ENCODE measurements at places on chromosomes 6 and 20.

GRCh38 chr20:58667975-58668374, 16.9 kb downstream of the STX16 start:
- no peak for DNase-seq

GRCh38 chr6:109490713-109491112, 7.7 kb upstream of the ZBTB24 start:
- DNase-seq = no peak

GRCh38 chr20:41204304-41205265, 67.2 kb downstream of the PLCG1 start:
- DNase-seq = no peak

DNA sequence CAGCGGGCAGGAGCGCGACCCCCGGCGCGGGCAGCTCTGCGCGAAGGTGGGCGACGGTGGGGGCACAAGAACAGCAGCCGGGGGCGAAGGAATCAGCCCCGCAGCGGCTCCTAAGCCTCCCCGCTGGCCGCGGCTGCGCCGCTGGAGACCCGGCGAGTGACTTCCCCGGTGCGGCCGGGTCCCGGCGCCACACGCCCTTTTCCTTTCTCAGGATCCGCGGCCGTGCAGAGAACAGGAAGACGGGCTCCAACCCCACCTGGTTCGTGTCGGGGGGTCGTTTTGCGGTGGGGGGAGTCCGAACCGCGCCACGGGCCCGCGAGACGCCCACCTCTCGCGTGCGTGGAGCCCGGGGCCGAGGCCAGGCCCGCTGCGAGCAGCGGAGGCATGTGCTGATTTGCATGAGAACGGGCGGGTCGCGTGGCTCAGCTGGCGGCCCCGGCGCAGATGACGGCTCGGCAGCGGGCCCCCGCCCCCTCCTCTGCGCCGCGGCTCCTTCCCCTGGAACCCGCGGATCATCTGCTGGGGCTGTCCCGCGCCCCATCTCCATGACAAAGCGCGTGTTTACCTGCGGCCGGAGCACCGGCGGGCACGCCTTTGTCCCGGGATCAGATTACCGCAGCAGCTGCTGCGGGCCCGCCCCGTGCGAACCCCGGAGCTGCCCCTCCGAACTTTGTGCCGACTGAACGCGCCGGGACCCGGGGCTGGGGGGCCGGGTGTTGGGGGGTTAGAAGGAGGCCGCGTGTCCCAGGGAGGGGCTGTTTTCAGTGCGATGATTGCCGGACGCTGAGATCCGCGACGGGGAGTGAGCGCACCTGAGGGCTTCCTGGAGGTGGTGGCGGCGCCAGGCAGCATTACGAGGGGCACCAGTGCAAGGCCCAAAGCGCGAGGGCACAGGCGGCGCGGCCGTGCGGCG, 4.9 kb upstream of the DLL1 start:
- peak; percentile 28 for DNase-seq

DNA sequence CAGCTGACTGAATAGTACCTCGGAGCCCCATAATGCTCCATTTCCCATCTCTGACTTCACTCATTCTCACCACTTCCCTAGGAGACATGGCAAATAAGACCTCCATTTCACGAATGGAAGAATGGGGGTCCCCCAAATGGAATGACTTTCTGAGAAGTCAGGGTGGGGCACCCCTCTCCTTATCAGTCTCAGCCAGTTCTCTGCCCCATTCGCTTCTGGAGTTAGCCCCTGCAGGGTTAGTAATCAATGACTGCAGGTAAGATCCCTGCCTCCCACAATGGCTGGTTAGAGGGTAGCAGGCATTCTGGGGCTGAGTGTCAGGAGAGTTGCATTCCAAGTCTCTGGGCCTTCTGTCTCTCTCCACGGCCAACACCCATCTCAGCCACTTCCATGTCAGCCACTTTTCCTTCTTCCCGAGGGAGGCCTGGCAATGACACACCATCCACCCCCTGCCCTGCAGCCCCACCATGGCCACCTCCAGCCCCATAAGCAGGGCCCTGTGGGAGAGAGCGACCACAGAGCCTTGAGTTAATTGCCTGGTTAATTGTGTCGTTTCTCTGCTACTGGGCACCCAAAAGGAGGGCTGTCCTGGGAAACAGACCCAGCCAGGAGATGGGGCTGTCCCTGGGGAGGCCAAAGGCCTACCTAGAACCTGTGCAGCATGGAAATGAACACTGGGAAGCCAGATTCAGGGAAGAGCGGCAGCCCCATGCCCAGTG, 13.4 kb downstream of the CCDC167 start:
- DNase-seq = no peak

All from T-helper 2 cell treated with Interferon-gamma antibody and Interleukin-4, amounts not matched to agents 5 μg/mL and 100 μg/mL, for 36 hours (primary cell).